ENCODE measurements at places on chromosomes 3 and 15.

DNA sequence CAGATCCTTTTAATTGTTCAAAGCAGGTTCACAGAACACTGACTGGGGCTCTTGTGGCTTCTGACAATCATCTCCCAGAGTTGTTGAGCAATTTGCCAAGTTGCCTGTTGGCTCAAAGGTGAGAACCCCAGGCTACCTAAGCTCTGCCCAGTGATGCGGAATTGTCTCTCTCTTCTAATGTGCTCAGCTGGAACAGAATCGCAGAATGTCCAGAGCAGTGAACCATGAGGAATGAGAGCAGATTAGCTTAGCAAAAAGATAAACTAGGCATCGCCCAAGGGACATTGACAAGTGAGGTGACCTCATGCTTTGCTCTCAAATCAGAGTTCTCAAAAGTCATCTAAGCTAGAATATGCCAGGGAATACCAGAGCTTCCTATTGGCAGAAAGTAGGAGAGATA lies 148.1 kb downstream of the WDR76 start:
- no peak for DNase-seq

- DNase-seq = no peak
Observed at GRCh38 chr15:96728591-96728990, 398.1 kb downstream of the NR2F2 start.

- DNase-seq = no peak
Observed at GRCh38 chr3:150223558-150223957, 184.5 kb upstream of the TSC22D2 start.

- no peak for DNase-seq
Observed at GRCh38 chr15:83919319-83919830, 265.5 kb downstream of the ADAMTSL3 start.

DNA sequence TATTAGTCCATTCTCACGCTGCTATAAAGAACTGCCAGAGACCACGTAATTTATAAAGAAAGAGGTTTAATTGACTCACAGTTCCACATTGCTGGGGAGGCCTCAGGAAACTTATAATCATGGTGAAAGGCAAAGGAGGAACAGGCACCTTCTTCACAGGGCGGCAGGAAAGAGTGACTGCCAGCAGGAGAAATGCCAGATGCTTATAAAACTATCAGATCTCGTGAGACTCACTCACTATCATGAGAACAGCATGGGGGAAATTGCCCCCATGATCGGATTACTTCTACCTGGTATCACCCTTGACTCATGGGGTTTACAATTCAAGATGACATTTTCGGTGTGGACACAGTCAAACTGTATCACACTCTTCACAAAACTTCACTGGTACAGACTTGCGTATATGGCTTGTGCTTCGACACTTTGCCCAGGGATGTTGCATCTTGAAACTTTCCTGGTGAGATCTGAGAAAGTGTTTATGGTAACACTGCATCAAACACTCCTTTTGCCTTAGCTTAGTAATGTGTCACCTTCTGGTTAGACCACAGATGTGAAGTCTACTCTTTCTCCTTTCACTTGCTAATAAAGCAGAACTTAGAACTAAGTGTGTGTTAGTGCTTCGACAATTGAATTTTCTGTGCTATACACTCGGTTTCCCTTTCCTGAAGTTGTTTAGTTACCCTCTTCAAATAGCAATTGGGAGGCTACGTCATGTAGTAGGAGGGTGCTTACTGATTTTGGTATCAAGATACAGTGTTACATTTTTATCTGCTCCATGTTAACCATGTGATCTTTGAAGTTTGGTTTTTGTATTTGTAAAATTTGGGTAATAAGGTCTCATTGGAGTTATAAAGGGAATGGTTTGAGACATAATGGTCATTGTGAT lies 185.7 kb downstream of the LPP start:
- no peak for DNase-seq

DNA sequence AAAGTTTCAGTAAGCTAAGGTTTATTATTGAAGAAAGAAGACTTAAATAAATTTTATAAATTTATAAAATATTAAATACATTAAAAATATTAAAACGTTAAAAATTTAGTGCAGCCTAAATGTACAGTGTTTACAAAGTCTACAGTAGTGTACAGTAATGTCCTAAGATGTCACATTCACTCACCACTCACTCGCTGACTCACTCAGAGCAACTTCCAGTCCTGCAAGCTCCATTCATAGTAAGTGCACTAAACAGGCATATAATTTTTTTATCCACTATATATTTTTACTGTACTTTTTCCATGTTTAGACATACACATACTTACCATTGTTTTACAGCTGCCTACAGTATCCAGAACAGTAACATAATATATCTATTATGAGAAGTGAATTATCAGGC lies 51.5 kb downstream of the TJP1 start:
- peak; percentile 10 for DNase-seq

GRCh38 chr3:11989383-11990038 lies 14.7 kb upstream of the SYN2 start:
- no peak for DNase-seq

GRCh38 chr3:147008886-147009285 lies 397.5 kb downstream of the ZIC4 start:
- no peak for DNase-seq

DNA sequence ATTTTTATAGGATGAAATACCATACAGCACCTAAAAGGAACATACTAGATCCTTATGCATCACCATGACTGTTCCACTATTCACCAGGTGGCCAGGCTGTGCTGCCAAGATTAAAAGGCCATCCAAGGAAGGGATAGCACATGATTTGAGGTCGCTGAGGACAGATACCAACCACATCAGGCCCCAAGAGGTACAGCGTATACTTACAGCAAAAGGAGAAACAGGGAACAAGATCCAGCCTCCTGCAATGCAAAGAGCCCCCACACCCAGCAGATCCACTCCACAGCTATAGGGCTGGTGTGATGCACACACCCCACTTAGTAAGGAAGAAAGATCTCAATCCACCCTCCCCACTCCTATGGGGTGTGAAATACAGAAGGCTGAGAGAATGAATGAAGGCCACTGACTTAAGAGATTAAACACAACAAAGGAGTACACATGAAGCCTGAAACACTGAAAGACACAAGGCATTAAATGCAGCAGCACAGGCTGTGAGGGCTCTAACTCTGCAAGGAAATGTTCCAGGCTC lies 32.0 kb upstream of the ZNF445 start:
- no peak for DNase-seq

GRCh38 chr3:11969986-11970385 lies 34.2 kb upstream of the SYN2 start:
- no peak for DNase-seq

GRCh38 chr3:113287803-113288648 lies 76.7 kb downstream of the BOC start:
- DNase-seq = peak; percentile 87

GRCh38 chr3:49378249-49378895 lies 20.2 kb upstream of the GPX1 start:
- DNase-seq = no peak

GRCh38 chr15:101078669-101079323 lies 159.6 kb downstream of the LRRK1 start:
- no peak for DNase-seq

DNA sequence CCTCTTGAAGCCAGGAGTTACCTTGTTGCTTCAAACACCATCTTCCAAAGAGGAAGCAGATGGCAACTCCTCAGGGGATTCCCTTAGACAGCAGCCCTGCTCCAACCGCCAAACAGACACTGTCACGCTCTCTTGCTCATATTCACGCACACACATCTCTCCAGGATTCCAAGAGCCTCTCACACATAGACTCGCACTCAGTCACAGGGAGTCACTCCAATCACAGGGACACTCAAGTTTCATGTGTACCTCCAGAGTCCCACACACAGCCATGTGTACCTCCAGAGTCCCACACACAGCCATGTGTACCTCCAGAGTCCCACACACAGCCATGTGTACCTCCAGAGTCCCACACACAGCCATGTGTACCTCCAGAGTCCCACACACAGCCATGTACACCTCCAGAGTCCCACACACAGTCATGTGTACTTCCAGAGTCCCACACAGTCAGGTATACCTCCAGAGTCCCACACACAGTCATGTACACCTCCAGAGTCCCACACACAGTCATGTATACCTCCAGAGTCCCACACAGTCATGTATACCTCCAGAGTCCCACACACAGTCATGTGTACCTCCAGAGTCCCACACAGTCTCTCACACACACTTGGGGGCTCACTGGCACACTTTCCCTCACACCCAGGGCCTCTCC lies 6.1 kb downstream of the VWA5B2 start:
- DNase-seq = no peak

DNA sequence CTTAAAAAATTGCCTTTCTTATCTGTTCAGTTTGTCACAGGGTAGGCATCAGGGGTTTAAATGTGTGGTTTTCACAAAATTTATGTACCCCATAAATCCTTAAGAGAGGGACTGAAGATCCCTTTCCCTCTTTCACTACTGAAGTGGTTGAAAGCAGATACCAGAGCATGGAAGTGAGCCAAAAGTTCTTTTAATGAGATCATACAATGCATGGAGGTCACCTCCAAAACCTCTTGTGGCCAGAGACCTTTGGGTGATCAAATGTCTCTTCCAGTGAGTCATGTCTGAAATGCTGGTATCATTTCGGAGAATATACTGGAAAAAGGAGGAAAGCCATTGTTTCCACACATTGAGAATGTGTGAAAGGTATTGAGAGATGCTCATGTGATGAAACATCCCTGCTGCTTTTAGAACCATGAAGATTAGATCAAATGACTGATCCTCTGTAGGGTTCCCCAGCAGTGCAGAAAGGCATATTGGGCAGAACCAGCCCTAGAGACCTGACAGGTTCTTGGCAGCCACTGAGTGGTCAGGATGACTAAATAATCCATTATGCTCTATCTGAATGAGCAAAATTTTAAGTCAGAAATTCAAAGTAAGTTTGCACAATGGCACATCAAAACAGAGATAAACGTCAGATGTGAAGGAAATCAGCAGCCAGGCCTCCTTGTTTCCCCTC lies 165.8 kb upstream of the SLC2A2 start:
- DNase-seq = no peak

DNA sequence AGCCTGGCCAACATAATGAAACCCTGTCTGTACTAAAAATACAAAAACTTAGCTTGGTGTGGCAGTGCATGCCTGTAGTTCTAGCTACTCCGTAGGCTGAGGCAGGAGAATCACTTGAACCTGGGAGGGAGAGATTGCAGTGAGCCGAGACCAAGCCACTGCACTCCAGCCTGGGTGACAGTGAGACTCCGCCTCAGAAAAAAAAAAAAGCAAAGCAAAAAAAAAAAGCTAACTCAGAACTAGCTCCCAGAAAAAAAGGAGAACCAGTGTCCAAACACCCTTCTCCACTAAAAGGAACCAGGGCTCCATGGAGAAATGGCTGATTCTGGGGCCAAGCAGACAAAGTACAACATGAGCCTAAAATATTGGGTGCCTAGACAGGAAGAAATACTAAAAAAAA lies 16.7 kb upstream of the CRTC3 start:
- no peak for DNase-seq

DNA sequence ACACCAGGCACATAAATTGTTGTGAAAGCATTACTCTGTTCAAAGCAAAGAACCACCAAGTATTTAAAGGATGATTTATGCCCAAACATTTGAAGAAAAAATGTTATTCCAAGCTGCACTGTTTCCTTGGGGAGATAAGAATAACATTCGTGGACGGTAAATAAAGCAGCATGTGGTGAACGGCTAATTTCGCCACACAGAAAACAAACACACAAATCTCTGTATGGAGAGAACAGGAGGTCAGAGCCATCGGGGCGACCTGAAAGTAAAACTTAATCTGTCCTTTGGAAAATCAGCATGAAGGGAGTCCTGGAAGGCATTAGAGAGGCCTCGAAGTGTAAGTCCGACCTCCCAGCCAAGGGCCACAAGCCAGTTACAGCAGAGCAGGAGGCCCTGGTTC lies 27.1 kb upstream of the GABRG3 start:
- no peak for DNase-seq

DNA sequence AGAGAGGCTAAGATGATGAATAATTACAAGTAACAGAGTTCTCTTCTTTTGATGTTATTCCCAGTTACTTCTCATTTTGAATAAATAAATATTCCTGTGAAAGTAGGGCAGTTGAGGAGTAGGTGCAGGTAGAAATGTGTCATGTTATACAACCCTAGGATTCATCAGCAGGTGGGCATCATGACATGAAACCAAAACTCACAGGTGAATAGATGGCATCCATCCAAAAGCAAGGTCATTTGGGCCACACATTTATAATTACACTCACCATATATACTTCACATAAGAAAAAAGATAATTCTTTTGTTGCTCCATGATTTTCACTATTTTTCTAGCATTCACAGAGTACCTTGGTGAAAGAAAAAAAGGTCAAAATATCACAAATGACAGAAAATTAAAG lies 273.6 kb downstream of the ZBBX start:
- no peak for DNase-seq

- no peak for DNase-seq
Observed at GRCh38 chr3:129442486-129442885, 2.5 kb downstream of the IFT122 start.

GRCh38 chr3:134314588-134315285 lies 59.5 kb downstream of the AMOTL2 start:
- no peak for DNase-seq

DNA sequence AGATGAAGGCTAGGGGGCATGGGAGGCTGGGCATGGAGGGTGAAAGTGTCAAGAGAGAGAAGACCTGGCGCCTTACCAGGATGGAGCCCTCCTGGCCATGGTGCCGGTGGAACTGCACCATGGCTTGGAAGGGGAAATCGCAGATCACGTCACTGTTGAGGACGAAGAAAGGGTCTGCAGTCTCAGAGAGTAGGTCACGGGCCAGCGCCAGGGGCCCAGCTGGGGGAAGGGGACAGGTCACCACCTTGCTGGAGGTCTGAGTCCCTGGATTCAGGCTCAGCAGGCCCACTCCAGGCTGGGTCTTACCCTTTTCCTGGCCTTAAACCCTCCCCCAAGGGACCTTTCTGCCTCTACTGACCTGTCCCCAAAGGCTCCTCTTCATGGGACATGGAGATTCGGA lies 855 bp downstream of the GMPPB start:
- DNase-seq = no peak

- DNase-seq = no peak
Observed at GRCh38 chr3:189806171-189806951, 175.2 kb downstream of the TP63 start.

- no peak for DNase-seq
Observed at GRCh38 chr3:120710369-120710768, 28.3 kb upstream of the HGD start.

DNA sequence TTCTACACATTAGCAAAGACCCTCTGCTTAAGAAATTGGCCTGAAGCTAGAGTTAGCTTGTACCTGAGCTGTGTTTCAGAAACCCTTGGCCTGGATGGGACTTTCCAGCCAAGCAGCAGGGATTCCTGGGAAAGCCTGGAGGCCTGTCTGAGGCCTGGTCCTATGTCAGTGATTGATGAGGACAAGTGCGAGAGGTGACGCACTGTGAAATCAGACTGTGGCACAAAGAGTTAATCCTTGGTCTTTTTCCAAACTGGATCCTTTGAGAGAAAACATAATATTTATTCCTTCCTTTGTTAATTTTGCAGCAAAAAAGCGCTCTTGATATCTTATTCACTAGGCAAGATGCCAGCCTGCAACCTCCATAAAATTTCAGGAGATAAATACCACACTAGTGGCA lies 225.0 kb upstream of the ATP11B start:
- no peak for DNase-seq

GRCh38 chr15:38145651-38146111 lies 107.0 kb upstream of the SPRED1 start:
- DNase-seq = no peak
